Cardiac septum (tissue), 1 donor: ENCODE measurements at places on chromosomes 2 and 18. TPM values are rescaled to one million over a fixed set of nuclear protein-coding genes. Genes with fewer than 3 reads are reported as not detected.

GRCh38 chr18:2534906-2535305, 36.4 kb downstream of the METTL4 start:
- DNase-seq = no peak

DNA sequence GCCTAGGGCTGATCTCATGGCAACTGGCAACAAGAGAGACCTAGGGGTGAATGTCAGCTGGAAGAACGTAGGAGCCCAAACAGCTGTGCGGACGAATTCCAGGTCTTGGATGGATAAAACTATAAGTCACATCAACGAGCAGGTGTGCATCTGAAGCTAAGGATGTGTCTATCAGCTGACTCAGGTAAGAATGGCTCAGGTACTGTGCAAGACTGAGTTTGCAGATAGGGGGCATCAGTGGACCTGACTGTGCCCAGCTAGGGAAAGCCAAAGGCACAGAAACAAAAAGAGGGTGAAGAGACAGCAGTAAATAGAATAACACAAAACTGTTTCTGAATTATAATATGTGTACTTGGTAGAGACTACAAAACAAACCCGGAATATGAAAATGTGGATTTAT, 357.3 kb downstream of the ZEB2 start:
- DNase-seq = no peak

The SERPINE2 gene
- 91.5 TPM for total RNA-seq

The CFC1 gene
- total RNA-seq = not detected

The IL1RL2 gene
- total RNA-seq = 0.35 TPM
